ENCODE measurements at places on chromosomes 3 and 15.

- DNase-seq = peak; percentile 17
These were observed 107.1 kb downstream of the ATG7 start for GRCh38 chr3:11379238-11379823.

DNA sequence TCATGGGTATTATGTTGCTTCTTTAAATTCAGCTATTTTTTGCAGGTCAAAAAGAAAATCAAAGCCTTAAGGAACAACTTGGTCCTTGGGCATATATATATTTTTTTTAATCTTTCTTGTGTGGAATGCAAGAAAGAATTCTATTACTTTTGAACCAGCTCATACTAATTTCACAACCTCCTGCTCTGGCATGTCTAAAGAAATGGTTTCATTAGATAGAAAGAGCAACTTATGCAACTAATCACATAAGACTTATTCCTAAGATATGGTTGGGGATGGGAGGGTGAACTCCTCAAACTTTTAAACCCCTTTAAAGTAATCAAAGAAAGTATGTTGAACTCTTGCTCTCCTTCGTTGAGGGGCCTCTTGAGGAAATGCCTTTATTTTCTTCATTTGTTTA is 114.9 kb downstream of the GMNC start:
- no peak for DNase-seq

DNA sequence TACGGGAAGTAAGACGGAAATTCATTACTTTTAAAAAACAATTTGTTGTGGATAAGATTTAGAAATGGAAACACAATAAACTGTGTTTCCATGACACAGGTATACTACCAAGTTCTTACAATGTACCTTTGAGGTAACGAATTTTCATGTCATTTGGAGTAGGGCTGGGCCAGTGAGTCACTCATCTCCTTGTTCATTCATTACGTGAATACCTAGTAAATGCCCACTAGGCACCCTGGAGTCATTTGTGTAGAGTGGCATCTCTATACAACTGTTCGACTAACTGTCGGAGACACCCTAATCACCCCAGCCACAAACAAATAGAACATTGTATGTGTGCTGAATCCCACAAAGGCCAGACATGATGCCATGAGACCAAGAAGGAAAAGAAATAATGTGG is 94.8 kb downstream of the IGF1R start:
- DNase-seq = no peak

GRCh38 chr15:88912500-88912921 is 668 bp downstream of the MFGE8 start:
- DNase-seq = no peak

GRCh38 chr3:189298469-189299375 is 127.0 kb downstream of the TPRG1 start:
- DNase-seq = no peak

DNA sequence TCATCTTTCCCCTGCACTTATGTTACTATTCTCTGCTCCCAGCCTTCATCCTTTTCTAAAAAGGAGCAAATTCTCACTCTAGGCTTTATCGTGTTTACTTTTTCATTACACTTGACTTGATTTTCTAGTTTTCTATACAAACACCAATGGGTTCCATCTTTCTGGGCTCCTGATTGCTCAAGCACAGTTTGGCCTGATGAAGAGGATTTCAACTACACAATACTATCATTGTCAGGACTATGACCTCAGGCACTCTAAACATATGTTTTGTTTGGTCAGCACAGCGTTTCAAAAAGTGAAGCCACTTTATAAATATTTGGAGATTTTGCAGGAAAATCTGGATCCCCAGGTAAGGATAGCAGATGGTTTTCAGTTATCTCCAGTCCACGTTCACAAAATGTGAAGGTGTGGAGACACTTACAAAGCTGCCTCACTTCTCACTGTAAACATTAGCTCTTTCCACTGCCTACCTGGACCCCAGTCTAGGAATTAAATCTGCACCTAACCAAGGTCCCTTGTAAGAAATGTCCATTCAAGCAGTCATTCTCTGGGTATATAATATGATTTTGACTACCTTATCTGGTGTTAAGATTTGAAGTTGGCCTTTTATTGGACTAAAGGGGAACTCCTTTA is 86.2 kb downstream of the TGFBR2 start:
- no peak for DNase-seq

Measured in central memory CD4-positive, alpha-beta T cell (primary cell).